GOT3 (cell line): ENCODE measurements at places on chromosomes 1 and 21.

DNA sequence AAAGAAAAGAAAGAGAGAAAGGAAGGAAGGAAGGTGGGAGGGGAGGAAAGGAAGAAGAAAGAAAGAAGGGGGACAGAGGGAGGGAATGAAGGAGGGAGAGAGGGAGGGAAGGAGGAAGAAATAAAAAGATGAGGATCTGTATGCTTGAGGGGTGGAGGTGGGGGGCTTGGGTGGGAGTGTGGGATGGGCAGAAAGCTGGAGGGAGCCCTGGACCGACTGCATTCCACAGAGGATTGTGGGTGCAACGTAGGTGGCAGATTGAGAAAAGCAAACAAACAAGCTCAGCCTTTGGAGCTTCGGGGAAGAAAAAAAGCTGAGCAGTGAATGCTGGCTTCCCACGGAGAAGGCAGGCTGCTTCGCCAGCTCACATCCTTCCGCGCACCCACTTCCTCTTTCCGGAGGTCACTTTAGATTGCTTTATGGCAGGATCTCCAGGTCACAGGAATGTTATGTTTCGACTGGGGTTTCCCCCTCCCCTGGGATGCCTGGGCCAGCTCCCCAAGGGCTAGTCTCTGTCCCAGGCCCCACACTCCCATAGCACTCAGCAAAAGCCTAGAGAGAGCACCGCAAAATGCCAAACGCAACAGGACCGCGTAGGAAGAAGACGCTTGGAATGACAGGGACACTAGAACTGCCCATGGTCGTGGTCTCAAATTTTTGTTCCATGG is 20.7 kb upstream of the LGALS8 start:
- no peak for DNase-seq

GRCh38 chr21:28228636-28228995 is 764.1 kb downstream of the LTN1 start:
- DNase-seq = no peak

DNA sequence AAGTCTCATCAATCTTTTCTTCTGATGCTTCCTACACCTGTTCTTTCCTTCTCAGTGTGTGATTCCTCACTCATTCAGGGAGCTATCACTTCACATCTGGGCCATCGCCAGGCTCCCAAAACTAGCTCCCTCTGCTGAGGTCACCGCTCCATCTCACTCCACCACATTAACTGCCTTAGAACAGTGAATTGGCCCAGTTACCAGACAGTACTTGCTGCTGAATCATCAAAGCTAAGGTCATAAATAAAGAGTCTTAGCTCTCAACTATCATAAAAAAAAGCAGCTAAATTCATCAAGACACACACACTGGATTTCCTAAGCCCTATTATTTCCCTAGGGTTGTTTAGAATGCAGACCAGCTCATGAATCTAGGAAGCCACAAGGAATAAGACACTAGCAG is 18.8 kb upstream of the SRM start:
- no peak for DNase-seq

GRCh38 chr1:6948861-6949260 is 163.6 kb downstream of the CAMTA1 start:
- DNase-seq = no peak

- DNase-seq = no peak
Measured at GRCh38 chr1:68558321-68559026, 61.6 kb upstream of the DEPDC1 start.

DNA sequence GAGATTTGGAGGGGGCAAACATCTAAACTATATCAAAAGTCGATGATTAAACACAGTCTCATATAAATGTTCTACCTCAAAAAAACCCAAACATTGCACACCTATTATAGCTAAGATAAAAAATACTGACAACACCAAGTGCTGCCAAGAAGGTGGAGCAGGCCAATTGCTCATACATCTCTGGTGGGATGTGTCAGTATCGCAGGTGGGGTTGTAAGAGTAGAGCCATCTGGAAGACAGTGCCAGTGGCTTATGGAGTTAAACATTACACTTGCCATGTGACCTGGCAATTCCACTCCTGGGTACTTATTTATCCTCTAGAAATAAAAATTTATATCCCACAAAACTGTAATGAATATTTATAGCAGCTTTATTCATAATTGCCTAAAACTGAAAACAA is 213.4 kb downstream of the DISC1 start:
- DNase-seq = no peak

DNA sequence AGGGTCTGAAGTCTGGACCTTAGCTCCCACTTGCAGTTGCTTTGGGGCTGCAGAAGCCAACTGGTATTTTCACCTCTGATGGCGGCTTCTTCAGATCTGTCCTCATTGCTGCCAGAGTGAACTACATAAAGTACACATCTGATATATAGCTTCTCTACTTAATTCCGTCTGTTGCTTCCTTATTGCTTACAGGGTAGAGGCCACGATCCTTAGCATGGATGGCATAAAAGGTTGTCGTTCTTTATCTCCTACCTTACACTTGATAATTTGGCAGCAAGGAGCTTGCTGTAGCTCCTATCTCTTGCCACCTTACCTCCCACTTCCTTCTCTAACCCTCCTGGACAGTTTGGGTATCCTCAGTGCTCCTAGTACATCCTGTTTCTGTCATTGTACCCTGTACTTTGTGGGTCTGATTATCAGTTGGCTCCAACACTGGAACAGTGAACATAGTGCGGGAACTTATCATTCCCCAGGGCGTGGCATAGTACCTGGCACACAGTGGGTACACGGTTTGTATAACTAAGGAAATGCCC is 30.9 kb upstream of the NBL1 start:
- no peak for DNase-seq

DNA sequence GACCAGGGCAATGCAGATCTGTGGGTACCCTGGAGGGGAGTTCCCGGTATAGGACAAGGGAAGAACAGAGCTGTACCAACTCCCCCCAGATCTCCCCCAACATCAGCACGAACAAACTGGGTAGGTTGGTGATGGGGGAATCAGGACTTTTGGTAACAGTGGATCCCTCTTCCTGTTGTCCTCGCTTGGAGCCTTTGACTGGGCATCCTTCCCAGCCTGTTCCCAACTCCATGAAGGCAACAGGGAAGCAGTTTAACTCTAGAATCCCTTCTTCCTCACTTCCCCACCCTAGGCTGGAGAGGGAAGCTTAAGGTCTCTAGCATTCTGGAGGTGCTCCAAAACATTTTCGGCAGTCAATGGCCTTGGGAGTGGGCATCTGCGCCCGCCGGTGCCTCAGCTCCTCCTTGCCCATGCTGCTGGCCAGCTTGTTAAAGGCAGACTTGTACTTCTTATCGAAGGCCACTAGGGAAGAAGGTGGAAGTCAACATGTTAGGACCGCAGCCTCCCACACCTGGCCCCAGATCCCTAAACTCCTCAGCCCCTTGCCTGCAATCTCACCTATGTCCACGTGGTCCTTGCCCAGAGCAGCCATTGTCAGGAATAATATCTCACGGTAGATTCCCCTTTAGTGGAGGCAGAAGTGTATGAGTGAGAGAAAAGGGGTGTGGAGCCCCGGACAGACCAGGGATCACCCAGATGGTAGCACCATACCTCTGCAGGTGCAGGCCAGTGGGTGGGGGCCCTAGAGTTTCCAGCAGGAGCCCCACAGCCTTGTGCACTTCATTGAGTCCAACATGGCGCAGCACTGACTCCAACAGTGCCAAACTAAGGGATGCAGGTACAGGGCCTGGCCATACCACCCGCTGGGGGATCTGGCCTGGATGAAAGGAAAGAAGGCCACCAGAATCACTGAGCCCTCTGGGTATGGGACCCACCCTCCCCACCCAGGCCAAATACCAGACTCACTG is 7.5 kb upstream of the GATAD2B start:
- no peak for DNase-seq

DNA sequence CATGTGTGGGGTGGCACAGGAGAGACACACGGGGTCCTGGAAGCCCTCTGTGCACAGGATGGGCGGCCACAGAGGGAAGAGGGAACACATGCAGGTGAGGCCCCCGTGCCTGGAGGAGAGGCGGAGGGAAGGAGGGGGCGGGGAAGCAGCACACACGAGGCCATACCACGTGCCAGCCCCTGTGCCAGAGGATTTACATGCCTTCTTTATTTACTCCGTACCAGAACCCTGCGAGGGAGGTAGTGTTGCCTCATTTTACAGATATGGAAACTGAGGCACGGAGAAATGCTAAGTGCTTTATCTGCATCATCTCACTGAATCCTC is 56.1 kb downstream of the ARHGEF10L start:
- DNase-seq = no peak

GRCh38 chr1:213776969-213777368 is 210.8 kb upstream of the PROX1 start:
- no peak for DNase-seq

GRCh38 chr1:23622284-23622683 is 63.0 kb upstream of the ID3 start:
- DNase-seq = no peak

GRCh38 chr1:203597331-203598090 is 29.1 kb upstream of the ATP2B4 start:
- DNase-seq = no peak
